ENCODE measurements at places on chromosomes 12 and 14.

- DNase-seq = no peak
These were observed 33.7 kb upstream of the ALG10B start for GRCh38 chr12:38282886-38283285.

DNA sequence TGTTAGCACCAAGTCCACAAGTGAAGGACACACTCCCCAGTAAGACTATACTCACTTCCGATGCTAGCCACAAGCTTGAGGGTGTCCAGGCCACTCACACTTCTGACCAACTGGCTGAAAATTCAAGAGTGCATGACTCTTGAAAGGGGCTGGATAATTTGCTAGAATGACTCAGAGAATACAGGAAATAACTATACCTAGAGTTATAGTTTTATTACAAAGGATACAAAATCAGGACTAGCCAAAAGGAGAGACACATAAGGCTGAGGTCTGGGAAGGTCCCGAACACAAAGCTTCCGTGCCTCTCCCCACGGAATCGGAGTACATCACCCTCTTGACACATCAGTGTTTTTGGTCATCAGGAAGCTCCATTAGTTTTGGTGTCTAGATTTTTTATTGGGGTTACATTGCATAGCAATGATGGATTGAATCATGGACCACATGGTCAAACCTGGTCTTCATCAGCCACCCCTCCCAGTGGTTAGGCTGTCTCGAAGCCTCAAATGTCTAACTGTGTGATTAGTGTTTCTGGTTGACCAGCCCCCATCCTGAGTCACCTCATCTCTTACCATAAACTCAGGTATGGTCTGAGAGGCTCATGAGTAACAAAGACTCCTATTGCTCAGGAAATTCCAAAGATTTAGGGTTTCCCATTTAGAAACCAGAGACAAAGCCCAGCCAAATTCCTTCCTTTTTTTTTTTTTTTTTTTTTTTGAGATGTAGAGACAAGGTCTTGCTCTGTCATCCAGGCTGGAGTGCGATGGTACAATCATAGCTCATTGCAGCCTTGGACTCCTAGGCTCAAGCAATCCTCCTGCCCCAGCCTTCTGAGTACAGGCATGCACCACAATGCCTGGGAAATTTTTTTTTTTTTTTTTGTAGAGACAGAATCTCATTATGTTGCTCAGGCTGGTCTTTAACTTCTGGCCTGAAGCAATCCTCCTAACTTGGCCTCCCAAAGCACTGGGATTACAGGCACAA lies 472.0 kb upstream of the TBX3 start:
- no peak for DNase-seq

GRCh38 chr12:97938031-97938430 lies 475.4 kb downstream of the RMST start:
- no peak for DNase-seq

GRCh38 chr12:43696154-43696553 lies 62.4 kb downstream of the PUS7L start:
- no peak for DNase-seq

GRCh38 chr12:26473291-26473690 lies 277.9 kb downstream of the SSPN start:
- no peak for DNase-seq

DNA sequence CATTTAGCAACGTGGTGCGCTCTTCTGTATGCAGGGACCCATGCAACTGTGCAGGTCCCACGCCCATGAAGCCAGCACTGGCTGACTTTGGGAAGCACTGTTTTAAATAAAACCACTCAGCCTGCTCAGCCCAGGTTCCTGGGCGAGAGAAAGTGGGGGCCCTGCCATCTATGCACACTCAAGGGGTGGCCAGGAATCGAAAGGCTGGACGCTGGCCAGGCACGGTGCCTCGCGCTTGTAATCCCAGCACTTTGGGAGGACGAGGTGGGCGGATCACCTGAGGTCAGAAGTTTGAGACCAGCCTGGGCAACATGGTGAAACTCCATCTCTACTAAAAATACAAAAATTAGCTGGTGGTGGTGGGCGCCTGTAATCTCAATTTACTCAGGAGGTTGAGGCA lies 179.9 kb upstream of the TBX3 start:
- no peak for DNase-seq

DNA sequence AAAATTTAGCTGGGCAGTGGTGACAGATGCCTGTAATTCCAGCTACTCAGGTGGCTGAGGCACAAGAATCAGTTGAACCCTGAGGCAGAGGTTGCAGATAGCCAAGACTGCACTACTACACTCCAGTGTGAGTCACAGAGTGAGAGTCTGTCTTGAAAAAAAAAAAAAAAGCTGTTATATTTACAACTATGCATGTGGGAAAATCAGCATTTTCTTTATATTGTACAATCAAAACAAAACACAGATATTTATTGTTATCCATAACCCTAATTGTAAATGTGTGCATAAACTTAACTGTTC lies 12.5 kb downstream of the C1R start:
- DNase-seq = no peak

DNA sequence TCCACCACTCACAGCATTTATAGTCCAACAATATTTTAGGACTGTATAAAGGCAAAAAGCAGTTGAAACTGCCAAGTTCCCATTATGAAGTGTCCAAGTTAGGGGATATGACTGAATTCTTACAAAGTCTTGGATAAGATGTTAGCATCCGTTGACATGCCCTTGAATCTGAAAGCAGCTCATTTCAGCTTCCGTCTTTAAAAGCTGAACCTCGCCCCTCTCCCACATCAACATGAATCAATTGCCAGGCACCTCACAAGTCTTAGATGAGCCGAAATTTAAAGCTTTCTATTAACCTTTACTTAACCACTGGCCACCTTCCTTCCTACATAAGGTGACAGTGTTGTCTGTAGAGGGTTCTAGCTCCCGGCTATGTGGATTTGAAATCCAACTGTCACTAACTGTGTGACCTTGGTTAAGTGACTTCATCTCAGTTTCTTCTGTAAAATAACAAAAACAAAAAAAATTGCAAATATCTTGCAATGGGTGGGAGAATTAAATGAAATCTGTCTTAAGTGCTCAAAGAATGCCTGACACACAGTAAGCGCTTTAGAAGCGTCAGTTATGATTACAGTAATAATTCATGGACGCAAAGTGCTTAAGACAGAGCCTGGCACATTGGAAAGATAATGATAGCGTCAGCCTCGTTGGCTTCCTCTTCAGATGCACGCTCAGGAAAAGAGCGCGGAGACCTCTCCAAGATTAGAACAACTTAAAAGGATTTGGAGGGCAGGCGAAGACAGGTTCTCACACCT lies 1.2 kb downstream of the PPP1CC start:
- peak; percentile 25 for DNase-seq

DNA sequence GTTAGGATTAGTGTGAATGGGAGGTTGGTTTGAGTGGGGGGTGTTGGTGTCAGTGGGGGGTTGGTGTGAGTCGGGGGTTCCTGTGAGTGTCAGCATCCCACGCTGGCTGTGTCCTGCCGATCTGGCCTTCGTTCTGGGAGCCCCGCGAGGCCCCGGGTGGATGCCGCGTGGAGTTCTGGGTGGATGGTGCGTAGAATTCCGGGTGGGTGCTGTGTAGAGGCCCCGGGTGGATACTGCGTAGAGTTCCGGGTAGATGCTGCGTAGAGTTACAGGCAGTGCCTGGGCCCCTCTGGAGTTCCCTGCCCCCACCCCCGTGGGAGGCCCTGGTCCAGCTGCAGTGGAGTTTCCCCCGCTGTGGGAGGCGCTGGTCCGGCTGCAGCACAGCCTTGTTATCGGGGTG lies 8.7 kb downstream of the NOC4L start:
- no peak for DNase-seq

GRCh38 chr14:71300566-71301330 lies 393.5 kb downstream of the PCNX1 start:
- DNase-seq = no peak

DNA sequence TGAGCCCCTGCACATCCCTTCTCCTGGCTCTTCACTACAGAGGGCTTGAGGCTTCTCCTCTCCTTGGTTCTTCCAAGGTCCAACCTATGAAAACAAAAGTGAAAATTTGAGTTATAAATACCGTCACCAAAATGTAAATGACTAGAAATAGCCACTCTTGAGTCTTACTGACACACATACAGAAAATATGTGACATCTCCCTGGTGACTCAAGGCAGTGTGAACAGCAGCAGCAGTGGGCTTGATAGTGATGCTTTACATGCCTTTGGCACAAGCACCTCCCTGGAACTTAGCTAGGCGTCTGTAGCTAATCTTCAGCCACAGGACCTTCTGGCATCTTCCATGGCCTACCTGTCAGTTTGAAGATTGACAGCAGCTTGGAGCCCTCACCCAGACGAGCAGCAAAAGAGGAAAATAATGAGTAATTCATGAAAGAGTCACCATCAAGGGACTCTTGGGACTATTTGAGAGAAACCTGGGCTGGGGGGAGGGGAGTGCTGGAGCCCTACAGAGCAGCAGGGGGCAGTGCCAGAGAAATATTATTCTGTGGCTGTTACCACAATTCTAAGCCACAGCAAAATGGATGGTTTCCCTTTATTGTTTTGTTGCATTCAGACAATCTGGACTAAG lies 158.0 kb downstream of the KCNK10 start:
- no peak for DNase-seq

DNA sequence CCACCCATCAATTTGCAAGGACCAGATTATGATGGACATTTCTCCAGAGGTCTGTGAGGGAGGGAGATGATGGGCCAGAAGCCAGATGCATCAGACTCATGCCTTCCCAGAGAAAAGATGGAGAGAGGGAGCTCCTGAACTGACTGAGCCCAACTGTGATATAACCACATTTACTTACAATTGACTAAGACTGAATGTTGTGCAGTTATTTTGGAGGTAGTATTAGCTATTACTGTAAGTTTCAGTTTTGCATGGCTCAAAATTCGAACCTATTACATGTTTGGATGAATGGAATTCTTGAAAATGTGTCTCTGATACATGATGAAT lies 211.1 kb upstream of the SFSWAP start:
- no peak for DNase-seq

DNA sequence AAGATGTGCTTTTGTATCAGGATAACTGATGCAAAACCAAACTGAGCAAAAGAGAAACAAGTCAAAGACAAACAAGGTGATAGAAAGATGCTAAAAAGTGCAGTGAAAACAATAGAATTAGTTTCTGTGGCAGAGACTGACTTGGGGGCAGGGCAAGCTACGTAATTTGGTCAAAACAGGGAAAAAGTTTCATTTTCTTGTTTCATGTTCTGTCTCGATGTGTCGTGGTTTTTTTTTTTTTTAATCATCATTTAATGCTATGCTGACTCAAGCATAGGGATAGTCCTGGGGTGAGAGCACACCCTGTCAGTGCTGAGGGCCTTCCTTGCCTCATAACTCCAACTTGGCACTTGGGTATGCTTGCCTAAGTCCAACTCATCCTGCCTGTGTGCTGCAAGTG lies 144.1 kb upstream of the PTPRQ start:
- DNase-seq = no peak

DNA sequence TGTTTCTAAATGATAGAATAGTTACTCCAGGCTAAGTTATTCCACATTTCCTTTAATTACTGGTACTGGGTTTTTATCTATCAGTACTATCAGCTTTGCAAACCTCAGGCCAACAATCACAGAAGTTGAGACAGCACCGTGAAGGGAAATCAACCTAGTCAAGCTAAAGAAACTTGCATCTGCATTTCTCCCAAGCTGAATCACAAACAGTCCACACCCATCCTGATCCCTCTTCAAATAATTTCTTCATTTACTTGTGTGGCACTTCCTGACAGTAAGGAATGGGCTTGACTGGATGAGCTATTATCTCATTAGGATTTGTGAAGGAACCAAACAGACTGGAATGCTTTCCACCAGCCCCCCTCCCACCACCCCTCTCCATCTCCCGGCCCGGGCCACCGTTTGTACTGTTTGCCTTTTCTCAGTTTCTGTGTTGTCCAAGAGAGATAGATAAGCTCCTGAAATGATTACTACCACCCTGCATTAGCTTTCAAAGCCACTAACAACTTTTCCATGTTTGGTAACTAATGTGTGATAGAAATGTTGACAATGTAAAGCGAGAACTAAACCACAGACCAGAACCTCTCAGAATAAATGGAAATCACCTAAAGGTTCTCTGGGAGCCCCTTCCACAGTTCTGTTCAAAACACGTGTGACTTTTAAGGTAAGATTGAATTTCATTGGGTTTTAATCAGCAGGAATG lies 236.3 kb downstream of the SLC25A21 start:
- no peak for DNase-seq

- DNase-seq = no peak
These were observed 84.9 kb downstream of the MIA2 start for GRCh38 chr14:39318574-39318973.

- peak; percentile 52 for DNase-seq
These were observed 20.2 kb downstream of the KRT8 start for GRCh38 chr12:52884526-52885293.

DNA sequence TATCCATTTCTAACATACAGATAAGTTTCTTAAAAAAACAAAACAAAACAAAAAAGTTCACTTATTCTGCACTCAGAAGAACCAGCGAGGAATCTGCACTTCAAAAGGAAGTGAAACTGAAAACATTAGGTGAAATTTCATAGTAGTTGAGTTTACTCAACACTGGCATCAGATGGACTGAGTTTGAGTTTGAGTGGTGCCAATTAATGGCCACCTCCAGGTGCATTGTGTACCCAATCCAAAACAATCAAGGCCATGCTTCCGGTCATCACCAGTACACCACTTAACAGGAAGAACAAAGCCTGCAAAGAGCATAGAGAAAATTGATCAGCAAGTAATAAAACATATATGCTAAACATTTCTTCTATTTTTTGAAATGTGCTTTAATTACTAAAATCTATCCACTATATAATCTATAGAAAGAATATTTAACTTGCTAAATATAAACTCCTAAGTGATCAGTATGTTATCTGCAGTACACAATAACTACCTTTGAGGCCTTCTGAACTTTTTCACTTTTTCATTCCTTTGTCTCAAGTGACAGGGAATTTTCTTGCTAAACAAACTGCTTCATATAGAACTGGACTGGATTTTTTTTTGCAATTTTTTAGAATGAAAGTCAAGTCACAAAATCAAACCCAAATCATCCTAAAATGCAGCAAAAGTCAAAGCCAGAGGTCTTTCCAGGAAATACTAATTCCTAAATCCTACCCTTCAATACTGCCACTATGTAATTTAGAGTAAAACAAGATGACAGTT lies 11.5 kb downstream of the SLC38A2 start:
- no peak for DNase-seq

DNA sequence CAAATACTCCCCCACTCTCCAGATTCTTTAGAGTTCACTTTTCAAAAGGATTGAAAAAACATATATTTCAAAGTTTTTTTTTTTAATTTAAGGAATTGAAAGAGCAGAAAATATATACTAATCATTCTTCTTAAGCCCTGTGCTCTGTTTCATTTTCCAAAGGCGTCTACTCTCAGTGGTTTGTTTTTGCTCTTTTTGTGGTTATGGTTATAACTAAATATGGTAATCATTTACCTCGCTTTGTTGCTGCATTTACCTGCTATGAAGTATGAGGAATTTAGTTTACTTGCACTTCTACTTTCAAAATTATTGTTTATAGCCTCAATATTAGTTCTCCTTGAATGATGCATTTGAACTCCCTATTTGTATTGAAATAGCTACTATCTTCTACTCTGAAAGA lies 55.9 kb upstream of the LRRK2 start:
- DNase-seq = no peak

- no peak for DNase-seq
These were observed 46.2 kb downstream of the PAWR start for GRCh38 chr12:79644274-79645234.

All from hindlimb muscle (tissue), 1 donor.